Activated CD8-positive, alpha-beta memory T cell treated with anti-CD3 and anti-CD28 coated beads for 1 hour (primary cell): ENCODE measurements at places on chromosomes 1 and 21.
A peak's percentile ranks its signal among the peaks of the same experiment; 100 is the strongest.

- DNase-seq: peak; percentile 19
Observed at GRCh38 chr1:37434292-37435225, 39.8 kb upstream of the ZC3H12A start.

GRCh38 chr21:33123374-33124123 lies 53.6 kb downstream of the OLIG1 start:
- no peak for DNase-seq

DNA sequence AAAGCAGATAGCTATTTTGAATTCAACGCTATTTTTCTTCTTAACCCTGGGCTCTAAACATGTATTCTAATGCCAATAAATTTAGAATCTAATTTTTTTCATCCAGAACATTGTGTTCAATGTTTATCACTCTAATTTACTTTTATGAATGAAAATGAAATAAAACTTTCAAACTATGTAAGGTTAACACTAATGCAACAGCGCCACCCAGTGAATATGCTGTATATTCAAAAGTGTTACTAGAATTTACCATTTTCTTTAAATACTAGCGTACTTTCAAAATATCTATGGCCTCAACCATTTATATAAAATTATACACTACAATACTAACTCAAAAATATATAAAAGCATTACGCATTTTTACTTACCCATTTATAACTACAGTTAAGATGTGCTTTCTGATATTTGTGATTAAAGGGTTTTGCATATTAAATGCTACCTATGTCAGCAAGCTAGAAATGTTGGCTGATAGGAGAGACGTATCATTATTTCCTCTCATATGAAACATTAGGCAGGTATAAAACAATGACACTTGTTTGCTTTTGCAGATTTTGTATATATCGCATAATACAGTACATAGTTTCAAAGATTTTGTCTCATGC lies 5.9 kb upstream of the NUF2 start:
- DNase-seq: no peak

DNA sequence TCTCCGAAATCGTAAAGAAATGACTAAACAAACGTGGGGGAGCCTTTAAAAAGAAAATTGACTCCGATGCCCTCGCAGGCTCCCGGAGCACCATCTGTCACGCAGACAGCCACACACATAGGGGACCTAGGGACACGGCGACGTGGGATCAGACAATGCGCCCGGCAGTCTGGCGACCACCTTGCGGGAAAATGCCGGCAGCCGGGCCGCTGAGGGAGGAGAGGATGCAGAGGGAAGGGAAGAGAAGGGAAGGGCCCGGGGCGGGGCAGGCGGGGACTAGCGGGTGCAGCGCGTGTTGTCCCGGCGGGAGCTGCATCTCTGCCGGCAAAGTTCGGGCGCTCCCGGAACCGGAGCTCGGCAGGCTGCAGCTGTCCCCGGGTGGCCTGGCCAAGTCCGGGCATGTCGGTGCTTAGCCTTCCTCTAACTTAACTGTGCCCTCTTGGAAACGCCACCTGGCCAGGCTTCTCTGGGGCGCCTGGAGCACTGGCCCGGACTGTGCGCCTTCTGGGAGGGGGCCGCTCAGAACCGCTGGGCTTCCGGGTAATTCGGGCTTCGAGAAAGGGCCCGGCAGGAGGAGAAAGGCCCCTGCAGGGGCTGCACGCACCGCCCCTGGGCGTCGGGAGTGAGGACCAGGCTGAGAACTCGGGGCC lies 1.8 kb downstream of the NHLH2 start:
- no peak for DNase-seq

- DNase-seq: no peak
Observed at GRCh38 chr1:2232255-2232915, 4.3 kb downstream of the SKI start.

GRCh38 chr1:26861889-26862378 lies 1.0 kb upstream of the SFN start:
- no peak for DNase-seq

- no peak for DNase-seq
Observed at GRCh38 chr1:207857447-207857846, 53.5 kb downstream of the CD34 start.

GRCh38 chr1:204923626-204924012 lies 53.0 kb downstream of the NFASC start:
- no peak for DNase-seq

- no peak for DNase-seq
Observed at GRCh38 chr1:18256282-18257235, 149.0 kb downstream of the IGSF21 start.

DNA sequence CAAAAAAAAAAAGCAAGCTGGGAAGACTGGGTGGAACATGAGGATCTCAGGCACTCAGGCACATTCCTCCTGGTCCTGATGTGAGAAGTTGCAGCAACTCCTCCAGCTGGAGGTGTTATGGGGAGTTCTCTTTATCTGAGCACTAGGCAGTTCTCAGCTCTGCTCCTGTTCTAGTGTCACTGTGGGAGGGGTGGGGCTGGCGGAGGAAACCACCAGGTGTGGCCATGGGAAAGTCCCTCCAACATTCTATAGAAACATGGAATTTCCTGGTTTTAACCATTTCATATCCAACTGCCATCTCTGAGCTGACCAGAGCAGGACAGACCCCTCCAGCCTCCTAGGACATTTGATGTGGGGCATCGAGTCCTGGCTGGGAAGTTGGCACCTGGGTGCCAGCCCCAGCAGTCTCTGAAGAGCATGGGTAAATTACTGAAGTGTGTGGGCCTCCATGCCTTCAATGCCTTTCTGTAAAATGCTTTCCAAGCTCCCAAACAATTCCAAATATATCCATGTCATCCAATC lies 804 bp upstream of the IKBKE start:
- DNase-seq: no peak

DNA sequence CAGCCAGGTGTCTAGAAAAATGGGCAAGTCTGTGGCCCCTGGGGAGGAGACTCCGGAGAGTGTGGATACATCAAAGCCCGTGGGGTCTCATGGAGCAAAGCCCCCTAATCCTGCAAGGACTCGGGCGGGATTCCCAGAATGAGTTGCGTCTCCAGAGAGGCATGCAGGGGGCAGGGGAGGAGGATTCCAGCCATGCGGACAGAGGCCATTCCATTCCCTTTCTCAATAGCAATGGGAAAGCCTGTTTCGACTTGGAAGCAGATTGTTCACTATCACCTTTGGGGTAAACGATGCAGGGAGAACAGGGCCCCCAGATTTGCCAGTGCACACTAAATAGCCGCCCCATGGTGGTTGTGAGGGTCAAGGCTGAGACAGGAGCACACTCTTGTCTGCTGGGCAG lies 15.4 kb upstream of the PRDM15 start:
- no peak for DNase-seq

- DNase-seq: no peak
Observed at GRCh38 chr1:203584035-203584434, 42.6 kb upstream of the ATP2B4 start.

- peak; percentile 16 for DNase-seq
Observed at GRCh38 chr1:226001963-226002666, 3.0 kb upstream of the SDE2 start.

DNA sequence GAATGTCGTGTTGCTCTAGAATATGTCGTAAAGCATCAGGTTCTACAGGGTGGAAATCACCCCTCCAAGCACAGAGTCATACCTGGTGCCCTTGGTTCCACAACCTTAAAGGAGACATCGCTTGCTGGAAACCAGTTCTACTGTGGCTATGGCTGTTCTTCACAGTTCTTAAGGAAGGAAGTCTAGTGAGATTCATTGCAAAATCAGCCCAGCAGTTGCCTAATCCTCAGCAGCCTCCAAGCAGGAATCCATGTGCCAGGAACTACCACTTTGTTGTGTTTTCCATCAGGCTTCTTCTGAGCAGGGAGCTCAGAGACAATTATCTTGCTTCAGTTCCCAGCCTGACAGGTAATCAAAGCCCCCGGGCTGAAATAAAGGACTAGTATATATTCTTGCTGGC lies 45.0 kb upstream of the SLC35F3 start:
- no peak for DNase-seq

- DNase-seq: no peak
Observed at GRCh38 chr1:211761400-211761799, 69.2 kb downstream of the LPGAT1 start.

DNA sequence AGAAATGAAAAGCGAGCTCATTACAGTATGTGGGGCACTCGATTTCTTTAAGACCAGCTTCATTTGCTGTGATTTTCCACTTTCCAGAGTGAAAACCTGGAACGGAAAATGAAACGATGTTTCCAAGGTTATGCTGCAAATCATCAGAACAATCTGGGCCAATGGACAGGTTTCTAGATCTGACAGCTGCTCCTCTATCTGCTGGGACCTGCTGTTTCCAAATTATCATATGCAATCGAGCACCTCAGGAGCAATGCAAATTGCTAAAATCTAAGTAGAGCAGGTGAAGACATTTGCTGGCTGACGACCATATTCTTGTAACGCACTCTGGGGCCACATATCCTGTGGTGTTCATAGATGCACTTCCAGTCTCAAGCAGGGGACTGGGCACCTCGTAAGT lies 39.7 kb upstream of the TIAM1 start:
- no peak for DNase-seq

GRCh38 chr1:25037174-25038074 lies 107.3 kb upstream of the RUNX3 start:
- DNase-seq: peak; percentile 55

- DNase-seq: no peak
Observed at GRCh38 chr1:52920791-52921291, 699 bp downstream of the ECHDC2 start.

DNA sequence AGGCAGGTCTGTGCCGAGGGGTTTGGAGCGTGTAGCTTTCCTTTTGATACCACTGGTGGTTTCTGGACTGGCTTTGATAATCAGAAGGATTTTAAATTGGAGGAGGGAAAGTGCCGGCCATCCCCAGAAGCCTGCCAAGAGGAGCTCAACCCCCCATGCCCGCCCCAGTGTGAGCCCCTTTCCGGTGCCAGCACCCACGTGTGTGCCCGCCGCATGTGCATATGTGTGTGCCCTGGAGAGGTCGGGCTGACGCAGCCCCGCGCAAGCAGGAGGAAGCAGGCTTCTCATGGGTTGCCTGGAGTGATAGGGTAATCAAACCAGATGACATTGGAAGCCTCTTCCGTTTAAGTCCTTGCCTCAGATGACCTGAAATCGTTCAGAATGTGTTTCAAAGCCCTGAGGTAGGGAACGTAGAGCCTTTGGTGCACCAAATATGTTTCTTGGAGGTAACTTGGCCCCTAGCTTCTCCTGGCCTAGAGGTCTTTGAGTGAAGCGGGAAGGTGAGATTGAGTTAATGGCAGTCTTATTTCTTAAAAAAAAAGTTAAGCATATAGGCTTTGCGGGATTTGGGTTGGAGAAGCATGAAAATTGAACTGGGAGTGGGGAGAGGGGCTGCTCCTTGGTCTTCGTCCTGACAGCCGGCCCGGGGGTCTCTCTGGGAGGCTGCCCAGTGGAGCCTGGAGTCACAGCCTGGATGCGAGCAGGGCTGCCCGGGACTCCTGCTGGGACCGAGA lies 34.1 kb upstream of the ARHGEF16 start:
- DNase-seq: no peak

DNA sequence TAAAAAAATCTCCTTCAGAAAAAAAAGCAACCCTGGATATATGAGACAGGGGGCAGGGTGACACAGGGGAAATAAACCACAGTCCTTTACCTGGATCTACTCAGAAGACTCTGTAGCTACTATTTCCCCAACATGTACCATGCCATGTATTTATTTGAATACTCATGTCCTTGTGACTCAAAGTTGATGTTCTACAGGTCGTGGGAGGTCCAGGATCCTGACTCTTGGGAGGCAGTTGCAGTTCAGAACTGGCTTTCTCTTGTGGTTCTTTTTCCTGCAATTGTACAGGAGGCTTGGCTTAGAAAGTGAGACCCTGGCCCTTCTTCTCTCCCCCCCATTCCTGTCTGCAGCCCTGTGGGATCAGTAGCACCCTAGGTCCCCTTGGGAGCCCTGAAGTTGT lies 5.8 kb upstream of the IL24 start:
- no peak for DNase-seq

DNA sequence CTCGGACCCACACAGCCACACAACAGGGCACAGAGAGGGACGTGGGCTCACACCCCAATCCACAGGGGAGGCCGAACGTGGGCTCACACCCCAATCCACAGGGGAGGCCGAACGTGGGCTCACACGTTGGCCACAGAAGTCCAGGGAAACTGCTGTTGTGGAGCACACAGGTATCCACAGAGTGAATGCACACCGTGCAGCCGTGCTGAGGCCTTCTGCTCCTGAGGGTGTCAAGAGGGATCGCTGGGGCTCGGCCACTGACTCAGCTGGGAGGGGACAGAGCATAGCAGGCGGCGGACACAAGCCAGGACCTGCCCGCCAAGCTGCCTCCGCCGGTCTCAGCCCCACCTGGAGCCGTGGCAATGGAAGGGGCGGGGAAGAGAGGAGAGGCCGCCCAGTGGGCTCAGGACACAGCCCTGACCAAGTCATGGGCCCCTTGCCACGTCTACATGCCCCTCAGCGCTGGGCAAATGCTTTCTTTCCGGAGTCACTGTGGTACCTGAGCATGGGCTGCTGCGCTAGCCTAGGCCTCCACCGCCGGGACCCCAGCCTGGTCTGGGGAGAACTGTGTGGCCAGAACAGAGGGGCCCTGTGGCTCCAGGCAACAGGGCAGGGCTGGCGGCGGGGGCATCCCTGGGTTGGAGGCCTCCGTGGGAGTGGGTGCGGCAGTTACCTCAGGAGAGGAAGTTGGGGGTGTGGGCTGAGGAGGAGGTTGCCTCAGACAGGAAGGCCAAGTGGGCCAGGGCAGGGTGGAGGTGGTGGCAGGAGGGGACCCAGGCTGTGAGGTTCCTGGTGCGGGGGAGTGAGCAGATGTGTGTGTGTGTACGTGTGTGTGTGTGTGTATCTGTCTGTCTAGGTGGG lies 1.2 kb downstream of the SYTL1 start:
- DNase-seq: peak; percentile 58

- no peak for DNase-seq
Observed at GRCh38 chr1:90989990-90990389, 31.8 kb downstream of the ZNF644 start.

DNA sequence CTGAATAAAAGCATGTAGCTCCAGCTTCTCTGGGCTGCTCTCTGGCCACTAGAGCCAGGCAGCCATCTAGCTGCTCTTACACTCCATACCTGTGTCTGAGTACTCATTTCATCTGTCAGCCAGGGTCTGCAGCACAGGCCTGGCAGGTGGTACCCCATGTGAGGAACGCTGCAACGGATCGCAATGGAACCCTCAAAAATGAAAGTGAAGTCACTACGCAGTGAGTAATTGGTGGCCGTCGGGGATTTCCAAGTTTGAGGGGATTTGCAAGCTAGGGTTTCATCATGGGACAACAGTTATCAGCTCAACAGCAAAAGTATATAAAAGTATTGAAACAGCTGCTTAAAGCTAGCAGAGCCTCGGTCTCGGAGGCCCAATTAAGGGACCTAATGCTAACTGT lies 186.7 kb downstream of the HFM1 start:
- no peak for DNase-seq

DNA sequence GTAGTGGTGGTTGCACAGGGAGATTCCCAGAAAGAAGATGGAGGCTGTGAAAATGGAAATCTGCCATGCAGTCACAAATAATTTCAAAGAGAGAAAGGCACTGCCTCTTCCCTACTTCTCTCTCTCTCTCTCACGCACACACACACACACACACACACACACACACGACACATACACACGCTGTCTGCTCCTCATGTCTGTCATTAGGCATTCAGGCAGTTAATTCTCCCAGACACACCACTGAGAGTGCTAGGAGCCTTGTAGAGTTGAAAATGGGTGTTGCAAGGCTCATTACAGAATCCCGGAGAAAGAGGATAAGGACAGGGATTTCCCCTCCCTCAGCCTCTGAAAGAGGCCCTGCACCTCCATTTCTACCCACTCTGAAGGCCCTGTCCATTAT lies 47.8 kb upstream of the LRRN2 start:
- no peak for DNase-seq
